ENCODE measurements at places on chromosomes 13 and 19.

- DNase-seq = no peak
Measured at GRCh38 chr13:26310003-26310402, 56.1 kb downstream of the CDK8 start.

- no peak for DNase-seq
Measured at GRCh38 chr13:110560601-110561343, 750 bp downstream of the RAB20 start.

GRCh38 chr19:821825-822503, at the start of gene PLPPR3:
Gene PLPPR3 (minus strand): TSS chr19:821955. CDS start chr19:821559, 396 bp downstream.
- no peak for DNase-seq

GRCh38 chr19:56748378-56748777, 76.8 kb upstream of the ZNF835 start:
- DNase-seq = peak; percentile 9

DNA sequence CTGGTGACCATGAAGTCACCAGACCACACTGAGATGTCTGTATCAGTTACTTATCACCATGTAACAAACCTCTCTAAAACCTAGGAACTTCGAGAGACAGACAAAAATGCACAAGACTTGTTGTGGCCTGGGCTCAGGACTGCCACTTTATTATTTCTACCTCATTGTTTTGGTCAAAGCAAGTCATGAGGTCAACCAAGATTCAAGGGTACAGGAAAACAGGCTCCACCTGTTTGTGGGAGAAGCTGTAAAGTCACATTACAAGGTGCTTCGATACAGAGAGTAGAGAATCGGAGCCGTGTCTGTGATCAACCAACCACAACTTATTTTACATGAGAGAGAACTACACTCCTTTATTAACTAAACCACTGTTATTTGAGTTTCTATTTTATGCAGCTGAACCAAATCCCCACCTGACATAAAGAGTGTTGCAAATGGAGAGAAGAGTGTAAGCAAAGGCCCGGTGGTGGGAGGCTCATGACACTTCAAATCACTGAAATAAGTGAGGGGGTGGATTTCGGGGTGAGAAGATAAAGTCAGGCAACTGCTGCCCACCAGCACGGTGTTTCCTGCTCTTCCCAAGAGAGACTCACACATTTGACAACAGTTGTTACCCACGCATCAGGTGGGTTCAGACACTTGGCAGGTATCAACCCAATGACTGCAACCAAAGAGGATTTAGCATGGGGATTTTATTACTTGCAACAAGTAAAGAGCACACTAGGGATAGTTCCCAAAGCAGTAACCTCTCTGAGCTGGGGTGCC, 39.0 kb upstream of the IGSF23 start:
- DNase-seq = no peak

GRCh38 chr19:33665776-33666595, 44.2 kb downstream of the CHST8 start:
- DNase-seq = no peak

DNA sequence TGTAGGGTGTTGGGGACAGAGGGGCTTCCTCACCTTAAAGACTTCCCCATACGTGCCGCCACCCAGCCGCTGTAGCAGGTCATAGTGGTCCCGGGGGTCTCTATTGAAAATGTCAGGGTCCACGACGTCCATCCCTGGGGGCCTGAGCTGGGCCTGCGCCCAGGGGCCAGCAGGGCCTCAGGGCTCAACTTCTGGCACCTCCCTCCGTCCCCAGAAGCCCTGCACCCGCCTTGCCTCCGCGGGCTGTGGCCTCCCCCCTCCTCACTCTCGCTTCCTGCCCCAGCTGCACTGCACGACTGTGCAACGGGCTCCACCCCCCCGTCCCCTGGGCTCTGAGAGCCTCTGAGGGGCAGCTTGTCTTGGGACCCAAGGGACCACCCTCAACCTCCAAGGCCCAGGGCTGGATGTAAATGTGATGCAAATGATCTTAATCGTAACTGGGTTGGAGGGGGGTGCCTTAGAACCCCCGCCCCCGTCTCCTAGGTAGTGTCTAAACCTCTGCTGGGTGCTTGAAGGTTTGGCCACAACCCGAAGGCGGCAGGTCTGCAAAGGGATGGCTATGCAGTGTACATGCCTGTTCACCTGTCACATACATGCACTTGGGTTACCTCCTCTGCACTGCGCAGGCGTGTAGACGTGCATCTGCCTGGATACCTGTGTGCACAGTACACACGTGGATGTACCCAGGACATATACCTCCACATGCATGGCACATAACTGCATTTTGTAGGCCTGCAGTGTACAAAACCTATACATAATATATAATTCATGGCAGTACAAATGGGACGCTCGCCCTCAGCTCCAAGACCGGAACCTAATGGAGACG, at the start of gene MAP4K1:
Gene MAP4K1, minus strand, starts transcription at position 190 of the 826 bp plus-strand sequence. Its CDS starts 58 bp downstream, at position 132.
- no peak for DNase-seq

GRCh38 chr13:75489502-75490263, 7.7 kb upstream of the TBC1D4 start:
- peak; percentile 21 for DNase-seq

GRCh38 chr13:42174344-42175162, 97.4 kb upstream of the AKAP11 start:
- no peak for DNase-seq

DNA sequence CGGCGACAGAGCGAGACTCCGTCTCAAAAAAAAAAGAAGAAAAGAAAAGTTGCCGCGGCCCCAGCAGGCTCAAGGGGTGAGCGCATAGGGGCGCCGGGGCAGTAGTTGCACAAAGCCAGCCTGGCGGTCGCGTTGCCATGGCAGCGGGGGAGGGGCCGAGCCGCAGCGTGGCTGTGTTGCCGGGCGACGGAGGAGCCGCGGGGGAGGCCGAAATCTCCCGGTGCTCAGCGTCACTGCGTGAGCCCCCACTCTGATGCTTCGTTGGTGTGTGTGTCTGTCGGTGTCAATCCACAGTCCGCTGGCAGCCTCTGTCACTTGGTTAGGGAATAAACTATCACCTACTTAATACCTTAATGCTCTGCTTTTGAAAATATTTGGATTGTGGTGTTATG, 82.9 kb upstream of the C1QTNF9B start:
- DNase-seq = peak; percentile 51

DNA sequence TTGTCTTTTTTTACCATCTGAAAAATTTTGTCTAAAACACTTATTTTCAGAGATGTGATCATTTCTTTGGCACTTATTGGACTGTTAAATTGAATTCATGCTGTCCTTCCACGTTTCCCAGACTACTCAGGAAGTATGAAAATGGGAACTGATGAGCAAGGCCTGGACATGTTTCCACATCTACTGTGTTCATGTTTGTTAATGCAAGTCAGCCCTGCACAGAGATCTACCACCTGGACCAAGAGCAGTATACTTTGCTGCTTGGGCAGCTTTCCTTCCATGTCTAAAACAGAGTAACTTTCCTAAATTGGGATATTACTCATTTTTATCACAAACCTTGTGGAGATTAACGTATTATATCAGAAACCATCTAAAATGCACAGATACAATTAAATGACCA, 687.4 kb downstream of the DIAPH3 start:
- no peak for DNase-seq
